CD4-positive, alpha-beta T cell treated with Interleukin-15 for 4 hours (primary cell): ENCODE measurements at places on chromosomes 3 and 15.
A peak's percentile ranks its signal among the peaks of the same experiment; 100 is the strongest.

DNA sequence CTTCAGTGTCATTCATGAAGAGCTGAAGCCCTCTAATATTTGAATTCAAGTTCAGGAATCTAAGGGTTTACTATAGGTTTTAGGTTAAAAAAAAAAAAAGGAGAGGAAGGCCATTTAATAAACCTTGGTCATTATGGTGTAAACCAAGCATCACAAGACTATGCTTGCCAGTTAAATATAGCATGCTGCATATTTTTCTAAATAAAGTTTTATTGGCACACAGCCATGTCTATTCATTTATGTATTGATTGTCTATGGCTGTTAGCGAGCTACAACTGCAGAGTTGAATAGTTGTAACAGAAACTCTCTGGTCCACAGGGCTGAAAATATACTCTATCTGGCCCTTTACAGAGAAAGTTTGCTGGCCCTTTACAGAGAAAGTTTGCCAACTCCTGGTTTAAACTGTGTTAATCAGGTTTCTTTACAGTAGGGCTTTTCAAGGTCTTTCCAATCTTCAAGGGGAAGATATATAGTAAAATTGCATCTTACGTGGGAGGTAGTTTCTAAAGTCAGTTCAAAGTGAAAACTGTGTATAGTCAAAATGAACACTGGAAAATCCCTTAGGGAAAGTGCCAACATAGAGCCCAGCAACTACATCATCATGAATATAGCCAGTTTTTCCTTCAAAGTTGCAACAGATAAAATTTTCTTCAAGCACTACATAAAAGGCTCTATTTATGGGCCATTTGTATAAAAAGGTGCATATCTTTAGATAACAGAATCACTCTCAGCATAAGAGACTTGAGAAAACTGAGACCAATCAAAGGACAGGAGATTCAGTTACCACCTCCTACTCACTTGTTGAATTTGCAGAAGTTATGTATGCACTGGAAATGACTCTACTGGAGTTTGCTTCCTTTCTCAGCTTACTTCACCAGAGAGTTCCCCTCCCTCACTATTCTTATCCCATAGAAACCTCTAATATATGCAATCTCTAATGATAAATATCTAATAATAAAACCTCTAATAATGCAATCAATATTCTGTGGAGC, 49.7 kb upstream of the FRMD4B start:
- DNase-seq: no peak

GRCh38 chr15:75229191-75230015, 27.7 kb downstream of the C15orf39 start:
- no peak for DNase-seq

DNA sequence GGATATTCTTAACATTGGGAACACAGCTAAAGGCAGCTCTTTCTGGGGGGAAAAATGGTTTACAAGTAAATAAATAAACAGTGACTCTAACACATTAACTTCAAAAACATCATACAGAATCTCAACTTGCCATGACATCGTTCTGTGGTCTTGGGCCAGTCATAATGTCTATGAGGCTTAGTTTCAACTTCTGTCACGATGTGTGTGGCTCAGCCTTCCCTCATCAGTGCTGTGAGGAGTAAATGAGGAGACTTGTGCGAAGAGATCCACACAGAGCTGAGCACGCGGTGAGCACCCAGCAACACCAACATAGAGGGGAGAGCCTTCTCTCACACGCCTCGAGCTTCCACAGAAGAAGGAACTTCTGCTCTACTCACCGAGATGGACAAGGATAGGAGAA, 49.0 kb downstream of the DZIP1L start:
- DNase-seq: no peak

DNA sequence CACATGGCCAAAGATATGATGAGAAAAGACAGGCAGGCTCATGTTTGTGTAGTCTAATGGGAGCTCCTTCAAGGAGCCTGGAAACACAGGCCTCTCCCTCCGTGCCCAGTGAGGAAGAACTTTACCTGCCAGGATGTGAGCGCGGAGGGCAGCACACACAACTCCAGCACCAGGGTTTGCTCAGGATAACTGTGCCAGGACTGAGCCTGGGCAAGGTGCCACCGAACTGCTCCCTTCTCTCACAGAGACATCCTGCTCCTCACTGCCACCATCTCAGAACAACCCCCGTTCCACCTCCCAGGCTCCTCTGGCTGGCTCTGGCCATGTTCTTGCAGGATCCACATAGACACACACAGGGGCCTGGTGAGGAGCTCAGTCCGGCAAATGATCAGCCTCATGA, 87.4 kb downstream of the NUP210 start:
- DNase-seq: no peak

DNA sequence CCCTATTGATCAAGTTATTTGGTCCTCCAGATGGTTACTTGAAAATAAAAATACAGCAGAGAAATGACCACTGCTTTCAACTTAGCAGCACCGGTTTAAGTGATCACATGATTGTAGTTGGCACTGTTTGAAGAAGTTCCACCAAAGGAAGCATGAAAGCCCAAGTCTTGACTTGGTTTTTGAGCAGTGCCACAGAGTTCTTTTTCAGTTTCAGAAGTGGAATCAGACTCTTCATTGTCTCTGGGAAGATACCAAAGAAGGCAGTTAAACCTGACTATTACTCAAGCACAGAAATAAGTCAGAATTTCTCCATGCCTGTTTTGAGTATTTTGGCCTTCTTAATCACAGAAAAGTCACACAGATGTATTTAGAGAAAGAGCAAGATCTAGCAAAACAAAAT, 66.7 kb downstream of the BBX start:
- DNase-seq: no peak

DNA sequence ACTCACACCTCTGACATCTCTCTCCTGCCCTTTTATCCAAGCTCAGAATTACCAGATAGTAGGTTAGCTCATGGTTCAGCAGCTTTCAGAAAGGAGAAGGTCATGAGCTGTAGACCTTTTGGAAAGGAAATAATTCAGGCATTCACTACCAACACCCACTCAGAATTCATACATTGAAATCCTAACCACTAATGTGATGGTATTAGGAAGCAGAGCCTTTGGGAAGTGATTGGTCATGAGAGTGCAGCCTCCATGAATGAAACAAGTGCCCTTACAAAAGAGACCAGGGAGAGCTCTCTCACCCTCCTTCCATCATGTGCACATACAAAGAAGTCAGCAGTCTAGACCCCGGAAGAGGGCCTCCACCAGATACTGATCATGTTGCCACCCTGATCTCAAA, 315.8 kb upstream of the CCDC54 start:
- no peak for DNase-seq

DNA sequence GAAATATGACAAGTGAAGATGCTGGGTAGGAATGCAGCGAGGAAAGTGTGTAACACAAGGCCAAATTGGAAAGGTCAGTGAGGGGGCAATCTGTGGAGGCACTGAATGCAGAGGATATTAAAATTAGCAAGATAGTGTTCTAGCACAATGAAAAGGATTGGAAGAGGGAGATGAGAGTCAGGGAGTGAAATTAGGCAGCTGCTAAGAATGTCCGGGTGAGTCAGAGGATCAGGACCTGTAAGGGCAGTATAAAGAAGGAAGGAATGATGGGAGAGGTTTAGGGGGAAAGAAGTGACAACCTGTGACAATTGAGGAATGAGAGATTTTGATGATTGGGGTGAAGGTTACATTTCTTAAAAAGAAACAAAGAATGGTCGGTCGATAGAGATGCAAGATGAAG, 103.5 kb downstream of the UBE3A start:
- DNase-seq: no peak

DNA sequence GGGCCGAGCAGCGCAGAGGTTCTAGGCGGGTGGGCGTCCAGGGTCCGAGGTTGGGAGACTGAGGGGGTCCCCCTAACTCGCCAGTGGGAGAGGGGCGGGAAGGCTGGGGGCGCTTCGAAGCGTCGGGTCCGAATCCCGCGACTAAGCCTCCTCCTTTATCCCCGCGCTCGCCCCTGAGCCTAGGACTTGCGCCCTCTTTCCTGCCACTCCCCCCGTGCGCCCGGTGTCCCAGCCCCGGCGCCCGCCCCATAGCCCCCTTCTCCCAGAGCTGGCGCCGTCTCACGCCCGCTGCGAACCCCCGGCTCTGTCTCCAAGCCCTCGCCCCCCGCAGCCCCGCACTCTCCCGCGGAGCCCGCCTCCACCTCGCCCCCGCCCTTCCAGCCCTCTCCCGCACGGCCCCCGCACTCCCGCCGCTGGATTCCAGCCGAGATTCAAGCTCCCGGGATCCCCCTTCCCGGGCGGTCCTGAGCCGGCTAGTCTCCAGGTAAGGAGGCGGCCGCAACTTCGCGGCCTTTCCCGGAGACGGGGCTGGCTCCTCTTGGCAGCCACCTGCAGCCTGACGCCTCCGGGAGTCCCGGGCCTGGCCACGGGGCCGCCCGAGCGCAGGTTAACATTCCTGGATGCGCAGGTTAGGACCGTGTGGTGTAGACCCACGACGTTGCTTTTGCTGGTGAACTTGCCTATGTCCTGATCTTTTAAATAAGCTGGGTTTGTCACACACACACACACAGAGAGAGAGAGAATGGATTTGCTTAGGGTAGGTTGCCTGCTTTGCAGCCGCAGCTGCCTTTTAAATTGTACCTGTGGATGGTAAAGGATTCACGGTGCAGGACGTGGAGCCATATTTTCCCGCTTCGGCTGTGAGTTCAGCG, 563 bp downstream of the PXYLP1 start:
- DNase-seq: peak; percentile 9

DNA sequence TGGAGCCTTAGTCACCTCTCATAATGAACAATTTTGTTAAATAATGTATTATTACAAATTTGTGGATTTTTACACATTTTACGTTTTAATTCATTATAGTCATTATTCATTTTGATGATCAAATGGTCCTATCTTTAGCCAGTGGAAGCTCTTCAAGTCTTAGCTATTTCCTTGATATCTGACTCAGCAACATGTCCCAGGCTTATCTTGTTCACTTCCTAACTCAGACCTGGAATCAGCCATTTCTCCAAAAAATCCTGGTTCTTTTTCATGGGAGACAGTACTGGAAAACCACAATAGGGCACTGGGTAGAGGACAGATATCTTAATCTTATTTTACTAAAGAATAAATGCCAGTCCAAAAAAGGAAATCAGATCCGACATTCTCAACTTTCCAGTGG, 56.4 kb downstream of the RYK start:
- no peak for DNase-seq

- DNase-seq: no peak
Measured at GRCh38 chr15:42037656-42038055, 16.8 kb upstream of the PLA2G4E start.

DNA sequence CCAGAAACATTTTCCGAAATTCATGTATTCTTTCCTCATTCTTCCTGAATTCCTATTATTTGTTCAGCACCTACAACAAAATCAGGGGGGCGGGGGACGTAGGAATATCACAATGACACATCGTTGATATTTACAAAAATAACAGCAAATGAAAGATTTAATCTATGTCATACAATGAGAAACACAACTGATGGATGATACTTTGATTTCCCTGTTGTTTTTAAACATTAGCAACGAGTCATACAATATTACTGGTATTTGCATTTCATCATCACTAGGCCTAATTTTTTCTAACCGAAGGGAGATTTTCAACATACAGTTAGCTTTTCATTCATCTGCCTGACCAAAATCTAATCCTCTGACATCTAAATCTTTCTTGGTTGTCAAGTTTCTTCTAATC, 45.3 kb upstream of the INO80 start:
- no peak for DNase-seq

DNA sequence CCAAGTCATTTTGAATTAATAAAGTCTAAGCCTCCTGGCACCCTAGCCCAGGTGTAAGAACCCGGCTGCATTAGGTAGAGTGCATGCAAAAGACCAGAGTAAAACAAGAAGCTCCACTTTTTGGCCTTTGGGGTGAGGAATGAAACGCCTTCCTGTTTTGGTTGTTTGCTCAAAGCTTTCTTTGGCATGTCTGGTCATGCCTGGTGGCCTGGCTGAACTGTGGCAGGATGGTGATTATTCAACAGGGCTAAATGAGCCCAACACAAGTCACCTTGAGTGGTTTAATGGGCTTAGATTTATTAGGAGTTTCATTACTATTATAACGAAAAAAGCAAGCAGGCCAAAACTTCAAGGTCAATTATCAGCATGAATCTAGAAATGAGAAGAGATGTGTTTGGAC, 40.9 kb upstream of the LDHAL6B start:
- no peak for DNase-seq

- DNase-seq: no peak
Measured at GRCh38 chr3:33229066-33229465, 10.5 kb upstream of the SUSD5 start.

DNA sequence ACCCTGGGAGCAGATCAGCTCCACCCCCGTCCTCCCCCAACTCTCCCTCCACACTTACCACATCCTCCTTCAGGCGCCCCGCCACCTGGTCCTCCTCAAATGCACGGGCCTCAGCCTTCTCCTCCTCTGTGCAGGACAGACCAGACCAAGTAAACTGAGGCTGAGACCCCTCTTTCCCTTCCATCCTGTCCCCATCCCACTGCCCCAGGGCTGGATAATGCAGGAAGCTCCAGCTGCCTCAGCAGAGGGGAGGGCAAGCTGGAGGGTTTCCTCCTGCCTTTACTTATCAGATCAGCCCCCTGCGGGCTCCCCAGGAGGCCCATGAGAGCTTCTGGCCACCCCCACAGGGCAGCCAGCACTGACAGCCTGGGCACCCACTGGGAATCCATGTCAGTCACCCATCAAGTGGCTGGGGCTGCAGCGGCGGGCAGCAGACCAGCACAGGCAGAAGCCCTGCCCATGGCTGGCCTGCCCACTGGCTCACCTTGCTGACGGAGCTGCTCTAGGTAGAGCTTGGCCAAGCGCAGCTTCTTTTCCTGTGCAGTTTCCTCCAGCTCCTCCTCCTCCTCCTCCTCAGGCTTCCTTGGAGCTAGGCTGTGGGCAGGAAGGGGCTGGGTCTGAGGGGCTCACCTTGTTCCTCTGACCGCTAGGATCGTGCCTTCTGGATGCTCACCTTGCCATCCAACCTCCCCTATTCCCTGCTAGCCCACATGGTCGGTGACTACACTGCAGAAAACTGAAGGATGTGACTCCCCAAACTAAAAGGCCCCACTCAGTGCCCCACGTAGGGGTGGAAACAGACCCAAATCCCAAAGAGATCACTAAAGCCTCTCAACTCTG, 3.9 kb downstream of the RRP9 start:
- DNase-seq: no peak

DNA sequence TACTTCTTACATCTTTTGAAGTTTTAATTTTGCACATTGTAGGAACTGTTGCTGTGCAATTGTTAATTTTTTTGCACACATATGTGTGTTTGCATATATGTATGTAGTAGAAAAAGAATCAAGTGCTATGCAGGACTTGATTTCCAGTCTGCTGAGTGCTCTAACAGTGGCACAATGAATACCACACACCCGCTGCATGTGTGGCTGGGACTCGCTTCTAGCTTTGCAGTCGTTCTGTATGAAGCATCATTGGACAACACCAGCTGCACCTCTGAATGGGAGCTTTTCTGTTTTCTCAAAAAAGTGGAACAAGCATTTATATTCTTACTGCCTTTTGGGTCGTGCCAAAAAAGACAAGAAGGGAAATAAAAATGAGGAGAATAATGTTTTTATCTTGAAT, 564.7 kb downstream of the FOXP1 start:
- no peak for DNase-seq
